ENCODE measurements at places on chromosomes 11 and 22.

GRCh38 chr11:34105079-34105956 is at the start of gene NAT10:
Gene NAT10 (plus strand): TSS chr11:34105629. CDS start chr11:34108226, 2,597 bp downstream.
- peaks cover 35% of the 10 kb centered on the region for H3K4me1 ChIP-seq
- H3K36me3 ChIP-seq, result peaks cover 35% of the 10 kb centered on the region
- DNase-seq, result peak; percentile 98
- no peaks in the 10 kb centered on the region for H3K27me3 ChIP-seq
- peak within 1 kb of the TSS; percentile 99 for H3K27ac ChIP-seq
- peak within 1 kb of the TSS; percentile 93 for H3K4me3 ChIP-seq

DNA sequence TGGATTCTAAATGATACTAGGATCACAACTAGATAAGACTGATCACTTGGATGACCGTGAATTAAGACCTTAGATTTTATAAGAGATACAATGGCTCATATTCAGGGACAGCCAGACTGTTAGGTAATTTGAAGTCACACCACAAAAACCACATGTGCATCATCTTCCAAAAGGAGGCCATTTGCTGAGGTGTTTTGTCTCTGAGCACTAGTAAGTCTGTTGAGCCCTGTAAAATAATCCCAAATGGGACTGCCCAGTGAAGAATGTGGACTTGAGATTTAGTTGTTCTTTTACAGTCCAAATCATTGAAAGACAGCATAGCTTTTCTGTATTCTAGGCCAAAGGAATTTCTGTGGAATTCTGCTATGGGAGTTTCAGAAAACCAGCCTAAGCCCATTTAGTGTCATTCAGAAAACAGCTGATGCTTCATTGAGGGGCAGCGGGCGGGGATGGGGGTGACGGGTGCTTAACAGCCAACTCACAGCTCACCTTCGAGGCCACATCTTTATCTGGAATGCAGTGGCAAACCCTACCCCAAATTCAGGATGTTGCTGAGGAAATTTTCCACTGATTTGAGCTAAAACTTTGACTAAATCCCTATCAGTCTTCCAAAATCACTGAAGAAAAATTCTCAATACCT is 80.1 kb upstream of the BIRC3 start:
- H3K4me3 ChIP-seq, result no peak overlapping the region
- no peaks in the 10 kb centered on the region for H3K36me3 ChIP-seq
- no peaks in the 10 kb centered on the region for H3K4me1 ChIP-seq
- H3K27me3 ChIP-seq, result peaks cover 46% of the 10 kb centered on the region
- no peak for DNase-seq

DNA sequence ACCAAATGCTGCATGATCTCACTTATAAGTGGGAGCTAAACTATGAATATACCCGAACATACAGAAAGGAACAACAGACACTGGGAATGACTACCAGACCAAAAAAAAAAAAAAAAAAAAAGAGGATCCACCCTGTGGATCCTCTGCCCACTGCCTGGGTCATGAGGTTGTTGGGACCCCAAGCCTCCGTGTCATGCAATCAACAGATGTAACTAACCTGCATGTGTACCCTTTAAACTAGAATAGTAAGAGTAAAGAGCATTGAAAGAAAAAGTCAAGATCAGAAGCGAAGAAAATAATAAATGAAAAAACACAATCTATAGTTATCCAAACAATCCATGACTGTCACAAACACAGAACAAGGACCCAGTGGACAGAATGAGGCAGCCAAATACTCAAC is 109.5 kb upstream of the TOP3B start:
- H3K27ac ChIP-seq, result no peak overlapping the region
- DNase-seq, result no peak
- H3K4me3 ChIP-seq, result no peak overlapping the region
- peaks cover 67% of the 10 kb centered on the region for H3K27me3 ChIP-seq
- H3K4me1 ChIP-seq, result no peaks in the 10 kb centered on the region

DNA sequence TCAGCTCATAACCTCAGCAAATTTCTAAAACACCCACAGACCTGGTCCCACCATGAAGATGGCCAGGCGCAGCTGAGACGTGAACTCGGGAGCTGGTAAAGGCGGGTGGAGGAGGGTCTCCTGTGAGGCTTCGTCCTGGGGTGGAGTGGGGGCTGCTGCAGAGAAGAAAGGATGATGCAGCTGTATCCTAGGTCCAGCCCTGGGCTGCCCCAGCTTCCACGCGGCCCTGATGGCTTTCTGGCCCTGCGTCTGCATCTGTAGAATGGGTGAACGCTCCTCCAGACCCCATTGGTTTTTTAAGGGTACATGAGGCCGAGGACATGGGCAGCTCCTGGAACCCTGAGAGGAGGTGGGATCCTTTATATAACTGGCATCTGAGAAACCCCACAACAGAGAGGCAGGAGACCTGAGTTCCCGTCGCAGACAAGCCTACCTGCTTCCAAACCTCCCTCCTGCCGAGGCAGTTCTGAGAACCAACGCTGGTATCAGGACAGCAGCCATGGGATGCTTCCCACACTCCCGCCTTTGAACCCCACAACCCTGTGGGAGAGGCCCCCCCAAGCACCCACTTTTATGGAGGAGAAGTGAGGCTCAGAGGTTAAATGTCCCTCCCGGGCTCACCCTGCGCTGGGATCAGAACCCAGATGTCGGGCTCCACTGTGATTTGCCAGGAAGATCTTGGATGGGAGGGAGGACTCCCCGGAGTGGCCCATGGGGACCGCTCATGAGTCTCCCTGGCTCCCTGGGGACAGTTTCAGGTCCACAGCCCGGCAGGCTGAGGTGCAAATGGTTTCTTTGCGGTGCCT is 55.2 kb upstream of the FGF3 start:
- DNase-seq, result no peak
- peaks cover 2% of the 10 kb centered on the region for H3K36me3 ChIP-seq
- H3K27ac ChIP-seq, result no peak overlapping the region
- no peaks in the 10 kb centered on the region for H3K4me1 ChIP-seq
- no peak overlapping the region for H3K4me3 ChIP-seq

DNA sequence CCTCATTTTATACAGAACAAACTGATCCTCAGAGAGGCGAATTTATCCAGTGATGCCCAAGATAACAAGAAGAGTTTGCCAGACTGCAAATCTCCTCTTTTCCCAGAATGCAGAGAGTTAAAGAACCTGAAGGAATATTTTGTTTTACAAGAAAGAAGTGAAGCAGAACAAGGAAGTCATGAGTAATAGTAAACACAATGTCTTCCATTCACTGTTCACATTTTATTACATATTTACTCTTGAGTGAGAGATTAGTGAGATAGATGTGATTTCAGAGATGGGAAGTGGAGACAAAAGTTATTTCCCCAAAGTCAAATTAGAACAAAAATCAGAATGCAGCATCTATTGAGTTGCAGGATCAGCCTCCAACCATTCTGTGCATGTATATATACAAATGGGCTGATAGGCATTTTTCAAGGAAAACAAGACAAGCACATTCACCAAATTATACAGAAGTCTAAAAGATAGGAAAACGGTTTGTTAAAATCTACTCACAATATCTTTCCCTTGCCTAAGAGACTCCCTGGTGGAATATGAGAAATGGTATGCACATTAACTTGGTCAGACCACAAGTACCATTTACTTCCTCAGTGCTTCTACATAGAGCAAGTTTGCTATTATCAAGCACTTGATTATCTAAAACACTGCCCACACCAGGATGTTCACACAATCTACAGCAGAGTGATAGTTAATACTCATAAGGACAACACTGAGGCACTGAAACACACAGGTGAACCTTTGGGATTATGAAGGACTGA is 12.0 kb downstream of the GUCY1A2 start:
- H3K36me3 ChIP-seq, result no peaks in the 10 kb centered on the region
- DNase-seq, result no peak
- no peak overlapping the region for H3K27ac ChIP-seq
- no peaks in the 10 kb centered on the region for H3K27me3 ChIP-seq
- no peaks in the 10 kb centered on the region for H3K4me1 ChIP-seq
- no peak overlapping the region for H3K4me3 ChIP-seq

GRCh38 chr11:27201454-27202302 is 161.1 kb downstream of the BBOX1 start:
- H3K4me1 ChIP-seq, result no peaks in the 10 kb centered on the region
- H3K36me3 ChIP-seq, result no peaks in the 10 kb centered on the region
- DNase-seq, result no peak
- H3K27me3 ChIP-seq, result no peaks in the 10 kb centered on the region

DNA sequence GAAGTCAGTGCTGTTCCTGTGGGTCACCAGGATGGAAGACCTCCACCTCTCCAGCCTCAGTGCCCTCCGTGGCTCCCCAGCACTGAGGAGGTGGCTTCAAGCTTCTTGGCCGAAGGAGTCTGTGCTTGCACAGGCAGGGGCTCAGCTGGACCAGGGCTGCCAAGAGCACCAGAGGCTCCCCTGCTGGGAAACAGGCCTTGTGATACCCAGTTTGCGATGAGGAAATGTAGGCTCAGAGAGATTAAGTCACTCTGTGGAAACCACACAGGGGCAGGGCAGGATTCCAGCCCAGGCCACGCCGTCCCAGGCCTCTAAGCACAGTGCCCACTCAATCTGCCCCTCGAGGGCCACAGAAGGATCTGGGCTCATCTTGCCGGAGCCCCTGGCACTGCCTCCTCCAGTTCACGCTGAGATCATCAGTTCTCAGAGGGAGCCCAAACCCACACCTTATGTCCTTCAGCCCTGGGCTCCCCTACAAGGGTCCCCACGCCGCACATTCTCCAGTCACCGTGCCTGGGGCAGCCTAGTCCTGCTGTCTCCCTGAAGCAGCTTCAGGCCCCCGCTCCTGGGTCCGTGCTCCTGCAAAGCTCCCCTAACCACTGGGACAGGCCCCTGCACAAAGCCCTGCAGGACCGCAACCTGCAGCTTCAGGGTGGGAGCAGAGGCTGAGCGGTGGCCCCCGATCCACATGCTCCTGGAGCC is 21.6 kb downstream of the ANO1 start:
- H3K4me1 ChIP-seq, result no peaks in the 10 kb centered on the region
- no peak for DNase-seq
- H3K27me3 ChIP-seq, result peaks cover 19% of the 10 kb centered on the region
- no peak overlapping the region for H3K4me3 ChIP-seq

DNA sequence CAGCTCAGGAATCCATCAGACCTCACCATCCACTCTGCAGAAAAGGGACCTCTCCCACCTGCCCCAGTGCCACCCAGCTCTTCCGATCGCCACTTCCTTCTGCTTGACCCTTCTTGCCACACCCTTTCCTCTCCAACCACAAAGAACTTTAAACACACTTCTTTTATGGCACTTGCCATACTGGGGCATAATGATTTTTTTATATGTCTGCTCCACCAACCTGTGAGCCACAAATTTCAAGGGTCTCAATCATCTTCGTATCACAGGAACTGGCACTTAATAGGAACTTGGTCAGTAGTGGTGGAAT is 11.7 kb upstream of the MYH9 start:
- peaks cover 4% of the 10 kb centered on the region for H3K36me3 ChIP-seq
- H3K4me3 ChIP-seq, result peak overlapping the region; percentile 3
- DNase-seq, result no peak
- peaks cover 15% of the 10 kb centered on the region for H3K4me1 ChIP-seq
- peak overlapping the region; percentile 84 for H3K27ac ChIP-seq

DNA sequence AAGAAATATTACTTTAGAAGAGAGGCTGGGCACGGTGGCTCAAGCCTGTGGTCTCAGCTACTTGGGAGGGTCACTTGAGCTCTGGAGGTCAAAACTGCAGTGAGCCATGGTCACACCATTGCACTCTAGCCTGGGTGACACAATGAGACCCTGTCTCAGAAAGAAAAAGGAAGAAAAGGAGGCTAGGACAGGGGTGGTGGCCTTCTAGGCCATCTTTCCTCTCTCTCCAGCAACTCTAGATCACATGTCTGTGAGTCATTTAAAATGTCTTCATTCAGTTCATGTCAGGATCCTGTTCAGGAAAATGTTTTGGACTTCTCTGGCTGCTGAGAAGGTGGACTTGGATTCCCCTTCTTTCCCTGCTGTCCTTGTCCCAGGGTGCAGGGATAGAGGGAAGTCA is 53.3 kb downstream of the PPFIA1 start:
- peaks cover 14% of the 10 kb centered on the region for H3K4me1 ChIP-seq
- peak overlapping the region; percentile 56 for H3K27ac ChIP-seq
- no peak for DNase-seq
- no peak overlapping the region for H3K4me3 ChIP-seq

DNA sequence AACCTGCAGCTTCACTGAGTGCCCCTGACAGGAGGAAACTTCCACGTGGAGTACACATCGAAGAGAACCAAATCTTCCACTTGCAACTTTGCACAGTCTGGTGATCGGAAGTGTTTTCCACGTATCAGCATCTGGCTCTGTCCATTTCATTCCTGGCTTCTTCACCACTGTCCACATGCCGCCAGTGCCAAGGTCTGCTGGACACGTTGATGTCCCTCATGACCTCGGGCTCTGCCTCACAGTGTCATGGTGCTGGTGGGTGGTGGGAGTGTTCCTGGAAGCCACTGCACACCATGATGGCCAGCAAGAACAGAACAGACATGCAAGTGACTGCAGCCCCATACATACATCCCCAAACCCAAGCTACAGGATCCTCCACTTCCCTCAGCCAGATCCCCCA is 48.4 kb downstream of the WNT11 start:
- H3K27ac ChIP-seq, result no peak overlapping the region
- no peaks in the 10 kb centered on the region for H3K36me3 ChIP-seq
- H3K4me3 ChIP-seq, result no peak overlapping the region
- DNase-seq, result no peak

DNA sequence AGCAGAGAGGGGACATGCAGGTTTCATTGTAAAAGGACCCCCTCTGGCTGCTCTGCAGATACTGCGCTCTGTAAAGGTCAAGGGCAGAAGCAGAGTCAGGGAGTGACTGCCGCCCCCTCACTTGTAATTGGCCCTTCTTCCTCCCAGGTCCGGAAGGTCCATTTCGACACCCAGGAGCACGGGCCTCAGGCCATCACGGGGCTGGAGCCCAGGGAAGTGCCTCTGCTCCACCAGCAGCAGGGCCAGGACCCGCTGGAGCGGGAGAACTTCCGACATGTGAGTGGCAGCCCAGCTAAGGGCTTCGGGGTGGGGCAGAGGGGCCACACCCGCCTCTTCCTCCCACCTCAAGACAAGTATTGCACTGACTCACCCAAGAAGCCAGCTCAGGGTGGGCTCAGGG is 24.0 kb upstream of the LRRC10B start:
- H3K27ac ChIP-seq, result no peak overlapping the region
- no peak for DNase-seq
- H3K36me3 ChIP-seq, result peaks cover 4% of the 10 kb centered on the region
- no peaks in the 10 kb centered on the region for H3K4me1 ChIP-seq
- peaks cover 44% of the 10 kb centered on the region for H3K27me3 ChIP-seq
- H3K4me3 ChIP-seq, result no peak overlapping the region

GRCh38 chr11:10481560-10482349 is 26.7 kb downstream of the AMPD3 start:
- peak overlapping the region; percentile 49 for H3K27ac ChIP-seq
- peaks cover 14% of the 10 kb centered on the region for H3K4me1 ChIP-seq
- no peak for DNase-seq
- peaks cover 14% of the 10 kb centered on the region for H3K36me3 ChIP-seq
- H3K27me3 ChIP-seq, result no peaks in the 10 kb centered on the region
- H3K4me3 ChIP-seq, result no peak overlapping the region

- no peak overlapping the region for H3K27ac ChIP-seq
- H3K27me3 ChIP-seq, result no peaks in the 10 kb centered on the region
- peaks cover 3% of the 10 kb centered on the region for H3K36me3 ChIP-seq
- no peak overlapping the region for H3K4me3 ChIP-seq
- H3K4me1 ChIP-seq, result no peaks in the 10 kb centered on the region
Measured at GRCh38 chr22:21959274-21960074, 6.8 kb upstream of the PPM1F start.

- no peak overlapping the region for H3K4me3 ChIP-seq
- no peak for DNase-seq
Measured at GRCh38 chr11:76094740-76095139, 111.6 kb downstream of the WNT11 start.
